ENCODE measurements at places on chromosomes 7 and 10.
A peak's percentile ranks its signal among the peaks of the same experiment; 100 is the strongest.

DNA sequence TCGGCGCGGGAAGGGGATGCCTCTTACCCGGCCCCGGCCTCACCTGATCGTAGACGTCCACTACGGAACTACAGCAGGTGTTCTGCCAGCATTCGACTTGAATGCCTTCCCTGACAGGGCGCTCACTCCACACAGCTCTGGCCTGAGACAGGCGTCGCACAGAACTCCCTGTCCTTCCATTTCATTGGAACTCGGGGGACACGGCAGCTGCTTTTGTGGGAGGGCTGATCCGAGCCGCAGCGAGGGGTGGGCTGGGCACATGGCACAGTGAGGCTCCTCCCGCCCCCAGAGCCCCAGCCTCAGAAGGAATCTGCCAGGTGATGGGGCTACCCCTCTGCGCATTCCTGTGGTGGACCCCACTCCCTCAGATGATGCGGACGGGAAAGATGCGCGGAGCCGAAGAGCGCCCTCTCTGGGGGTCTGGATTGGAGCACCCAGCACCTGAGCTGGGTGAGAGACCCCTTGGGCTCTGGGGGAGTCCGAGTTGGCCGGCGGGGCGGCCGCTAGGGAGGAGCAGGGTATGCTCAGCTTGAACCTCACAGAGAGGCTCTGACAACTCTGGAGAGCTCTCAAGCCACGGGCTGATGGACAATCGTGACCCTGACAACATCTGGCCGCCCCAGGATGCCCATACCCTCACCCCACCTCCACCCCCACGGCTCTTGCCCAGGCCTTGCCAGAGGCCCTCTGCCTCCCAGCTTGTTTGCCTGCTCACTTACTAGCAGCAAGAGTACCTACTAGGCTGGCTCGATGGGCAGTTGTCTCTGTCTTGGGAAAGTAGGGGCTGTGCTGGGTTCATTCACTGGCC lies 36.6 kb downstream of the RASGEF1A start:
- DNase-seq, result peak; percentile 3

DNA sequence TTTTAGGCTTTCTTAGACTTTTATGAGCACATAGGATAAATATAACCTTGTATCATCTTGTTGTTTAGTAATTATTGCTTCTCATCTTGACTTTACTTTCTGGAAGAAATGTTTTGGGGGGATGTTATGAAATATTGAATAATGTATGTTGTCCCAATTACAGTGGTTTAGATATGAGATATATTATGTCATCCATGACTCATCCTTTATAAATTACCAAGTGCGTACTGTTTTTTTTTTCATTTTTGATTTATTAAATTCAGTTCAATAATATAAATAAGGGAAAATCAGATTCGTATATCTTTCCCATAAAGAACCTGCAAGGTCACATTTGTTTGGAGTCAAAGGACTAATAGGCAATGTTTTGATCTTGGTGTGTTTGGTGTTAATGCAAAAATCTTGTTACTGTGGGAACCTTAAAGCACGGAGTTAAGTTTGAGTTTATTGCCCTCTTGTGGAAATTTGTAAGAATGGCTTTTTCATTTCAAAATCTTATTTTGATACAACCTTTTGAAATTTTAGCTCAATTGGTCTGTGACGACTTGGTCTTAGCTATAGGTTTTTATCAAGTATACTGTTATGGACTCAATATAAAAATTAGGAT lies 108.6 kb downstream of the SRI start:
- no peak for DNase-seq

GRCh38 chr10:123930340-123931001 lies 38.9 kb upstream of the CPXM2 start:
- DNase-seq, result no peak

GRCh38 chr10:20485554-20485953 lies 411.6 kb downstream of the NEBL start:
- no peak for DNase-seq

- no peak for DNase-seq
Observed at GRCh38 chr7:116671681-116672595, at the start of gene MET. Gene MET, plus strand, starts transcription at chr7:116672196. Its CDS starts 26,889 bp downstream, at chr7:116699085.
